Hematopoietic multipotent progenitor cell treated with erythropoietin and hydrocortisone succinate and interleukin-3 and kit ligand, for 15 days (in vitro differentiated cells): ENCODE measurements at places on chromosomes 5 and 9.

GRCh38 chr5:168984135-168984675, 316.7 kb downstream of the SLIT3 start:
- DNase-seq: no peak

DNA sequence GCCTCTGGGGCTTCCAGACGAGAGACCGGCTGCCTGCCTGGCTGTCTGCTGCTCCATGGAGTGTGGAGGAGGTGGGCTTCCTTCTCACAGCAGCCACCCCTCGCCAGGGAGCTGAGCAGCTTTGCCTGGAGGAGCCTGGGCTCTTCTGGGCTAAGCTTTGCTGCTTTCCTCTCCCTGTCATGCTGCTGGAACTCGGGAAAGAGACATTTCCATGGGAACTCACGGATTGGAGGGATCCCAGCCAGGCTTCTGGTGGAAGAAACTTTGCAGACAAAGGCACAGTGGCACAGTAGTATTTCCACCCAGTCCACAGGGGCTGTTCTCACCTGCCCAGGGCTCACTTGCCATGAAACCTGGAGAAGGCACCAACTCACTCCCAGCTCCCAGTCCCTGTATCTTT, 5.6 kb upstream of the NTNG2 start:
- no peak for DNase-seq

GRCh38 chr9:125558453-125559092, 148.4 kb downstream of the MAPKAP1 start:
- DNase-seq: peak; percentile 60

- no peak for DNase-seq
Observed at GRCh38 chr9:81694541-81694940, 5.2 kb upstream of the TLE1 start.

- no peak for DNase-seq
Observed at GRCh38 chr5:95863383-95863757, 40.8 kb upstream of the GLRX start.

DNA sequence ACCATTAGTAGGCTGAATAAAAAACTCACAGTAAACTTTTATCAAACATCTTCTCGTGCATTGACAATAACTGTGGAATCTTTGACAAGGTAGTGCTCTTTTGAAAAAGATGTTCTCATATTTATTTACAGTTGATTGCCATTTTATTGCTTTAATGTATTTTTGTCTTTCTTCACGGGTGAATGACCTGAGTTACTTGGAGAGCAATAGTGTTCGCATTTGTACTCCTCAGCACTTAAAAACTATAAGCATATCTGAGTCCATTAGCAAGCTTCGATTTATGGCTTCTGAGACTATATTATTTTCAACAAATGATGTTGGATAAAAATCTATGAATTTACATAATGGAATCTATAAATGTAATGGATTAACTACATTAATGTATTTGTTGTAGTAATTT, 1012.3 kb downstream of the CDH9 start:
- DNase-seq: no peak

DNA sequence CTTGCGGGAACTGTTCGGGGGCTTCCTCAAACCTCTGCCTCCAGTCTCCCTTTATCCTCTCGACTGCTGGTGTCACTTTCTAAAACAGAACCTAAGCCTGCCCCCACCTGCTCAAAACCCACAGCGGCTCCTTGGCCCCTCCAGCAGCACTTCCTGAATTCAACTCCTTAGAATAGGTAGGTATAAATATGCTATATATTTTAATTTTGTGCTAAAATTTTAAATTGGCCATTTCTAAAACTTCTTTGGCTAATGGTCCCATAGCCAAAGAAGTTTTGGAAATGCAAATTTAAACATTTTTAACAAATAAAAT, 71.8 kb upstream of the TBC1D2 start:
- no peak for DNase-seq

- no peak for DNase-seq
Observed at GRCh38 chr5:60092671-60093422, 199.3 kb upstream of the PDE4D start.

DNA sequence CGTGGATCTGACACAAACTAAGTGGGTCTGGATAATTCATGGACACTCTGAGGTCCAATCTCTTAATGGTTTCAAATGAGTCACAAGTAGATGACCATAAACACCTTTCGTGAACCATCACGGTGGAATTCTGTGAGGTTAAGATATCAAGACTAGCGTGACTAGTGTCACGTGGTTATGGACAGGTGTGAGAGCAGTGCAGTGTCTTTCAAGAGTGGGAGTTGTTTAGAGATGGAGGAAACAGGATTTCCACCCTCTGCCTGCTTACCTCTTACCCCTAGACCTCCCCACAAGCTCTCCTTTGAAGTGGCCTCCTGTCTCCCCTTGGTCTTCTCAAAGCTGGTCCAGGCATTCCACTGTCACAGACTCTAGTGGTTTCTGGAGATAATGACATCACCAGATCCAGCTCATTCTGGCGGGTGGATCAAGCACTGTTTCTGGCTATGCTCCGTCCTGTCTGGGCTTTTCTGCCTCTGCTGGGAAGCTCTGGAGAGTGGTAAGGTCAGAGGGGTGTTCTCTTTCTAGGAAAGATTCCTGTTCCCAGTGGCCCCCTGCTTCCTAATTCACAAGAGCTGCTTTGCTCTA, 20.0 kb upstream of the ZNF782 start:
- DNase-seq: no peak

GRCh38 chr9:76725011-76725546, 39.2 kb upstream of the PCA3 start:
- no peak for DNase-seq

- no peak for DNase-seq
Observed at GRCh38 chr9:107768224-107768623, 278.7 kb upstream of the KLF4 start.

DNA sequence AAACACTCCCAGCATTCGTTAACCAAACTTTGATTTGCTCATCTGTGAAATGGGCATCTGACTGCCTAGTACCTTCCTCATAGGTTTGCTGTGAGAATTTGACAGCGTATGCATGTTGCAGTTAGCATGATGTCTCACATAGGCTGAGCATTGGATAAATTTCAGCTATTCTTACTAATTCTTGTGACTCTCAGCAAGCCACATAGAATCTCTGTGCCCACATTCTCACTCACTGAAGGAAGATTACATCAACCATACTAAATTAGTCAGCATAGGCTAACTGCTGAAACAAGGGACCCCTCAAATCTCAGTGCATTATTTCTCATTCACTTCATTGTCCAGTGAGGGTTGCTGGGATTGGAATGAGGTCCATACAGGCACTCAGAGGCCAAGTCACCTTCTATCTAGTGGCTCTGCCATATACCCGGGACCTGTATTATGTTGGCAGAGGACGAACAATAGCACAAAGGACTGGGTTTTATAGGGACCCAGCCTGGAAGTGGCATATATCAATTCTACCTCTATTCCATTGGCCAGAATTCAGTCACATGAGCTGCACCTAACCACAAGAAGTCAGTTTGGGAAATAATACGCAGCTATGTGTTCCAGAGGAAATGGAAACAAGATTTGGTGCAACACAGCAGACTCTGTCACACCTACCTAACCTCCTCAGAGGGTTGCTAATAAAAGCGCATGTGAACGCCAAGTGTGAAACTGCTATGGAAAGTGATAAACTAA, 4.2 kb upstream of the PTGER4 start:
- no peak for DNase-seq

GRCh38 chr5:79399046-79399445, 114.9 kb downstream of the HOMER1 start:
- DNase-seq: no peak

GRCh38 chr9:70285246-70285645, 26.5 kb downstream of the SMC5 start:
- DNase-seq: no peak

- DNase-seq: no peak
Observed at GRCh38 chr9:87547671-87548081, 50.0 kb downstream of the DAPK1 start.

GRCh38 chr9:91001146-91001611, 199.6 kb downstream of the SYK start:
- no peak for DNase-seq

DNA sequence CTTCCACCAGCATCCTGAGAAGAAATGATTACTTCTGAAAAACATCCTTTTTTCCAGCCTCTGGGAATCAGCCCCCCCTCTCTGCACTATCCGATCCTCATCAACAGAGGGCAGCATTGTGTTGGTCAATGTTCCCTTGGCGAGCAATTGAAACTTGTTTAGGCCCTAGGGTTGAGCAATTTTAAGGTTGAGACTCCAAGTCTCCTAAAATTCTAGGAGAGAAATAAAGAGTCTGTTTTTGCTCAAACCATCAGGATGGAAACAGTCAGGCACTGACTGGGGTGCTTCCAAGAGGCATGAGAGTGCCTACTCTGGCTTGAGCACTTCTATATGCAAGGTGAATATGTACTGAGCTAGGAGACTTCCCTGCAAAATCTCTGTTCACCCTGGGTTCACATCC, 12.4 kb upstream of the CYFIP2 start:
- DNase-seq: peak; percentile 11

GRCh38 chr9:107713470-107713869, 223.9 kb upstream of the KLF4 start:
- no peak for DNase-seq

GRCh38 chr9:68970151-68970550, 43.8 kb downstream of the PRKACG start:
- peak; percentile 47 for DNase-seq

- DNase-seq: peak; percentile 39
Observed at GRCh38 chr5:143248822-143249579, 154.5 kb downstream of the NR3C1 start.

GRCh38 chr5:172160506-172160905, 27.5 kb downstream of the STK10 start:
- no peak for DNase-seq

GRCh38 chr5:96318569-96319110, 114.4 kb downstream of the PCSK1 start:
- no peak for DNase-seq

DNA sequence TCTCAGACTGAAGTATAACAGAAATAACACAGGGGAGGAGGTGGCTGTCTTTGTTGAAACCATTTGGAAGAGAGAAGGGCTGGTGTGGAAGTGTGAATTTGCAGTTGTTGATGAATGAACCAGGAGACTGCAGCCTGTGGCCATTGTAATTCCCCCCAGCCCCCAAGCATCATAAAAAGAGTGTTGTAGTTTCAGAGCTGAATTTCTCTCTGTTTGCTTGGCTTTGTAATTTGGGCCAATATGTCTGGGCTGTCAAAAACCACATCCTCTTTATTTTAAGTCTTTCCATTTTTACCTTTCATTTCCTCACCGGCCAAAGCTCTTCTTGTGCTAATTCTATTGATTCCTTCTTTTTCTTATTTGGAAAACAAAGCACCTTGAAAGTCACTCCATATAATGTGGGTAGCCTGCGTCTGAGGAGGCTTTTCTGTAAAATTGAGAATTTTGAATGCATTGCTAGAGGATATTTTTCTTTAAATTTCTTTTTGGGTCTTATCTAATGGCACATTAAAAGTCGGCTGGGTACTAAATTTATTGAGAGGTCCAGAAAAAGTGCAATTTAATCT, 383.3 kb downstream of the OSTF1 start:
- no peak for DNase-seq

DNA sequence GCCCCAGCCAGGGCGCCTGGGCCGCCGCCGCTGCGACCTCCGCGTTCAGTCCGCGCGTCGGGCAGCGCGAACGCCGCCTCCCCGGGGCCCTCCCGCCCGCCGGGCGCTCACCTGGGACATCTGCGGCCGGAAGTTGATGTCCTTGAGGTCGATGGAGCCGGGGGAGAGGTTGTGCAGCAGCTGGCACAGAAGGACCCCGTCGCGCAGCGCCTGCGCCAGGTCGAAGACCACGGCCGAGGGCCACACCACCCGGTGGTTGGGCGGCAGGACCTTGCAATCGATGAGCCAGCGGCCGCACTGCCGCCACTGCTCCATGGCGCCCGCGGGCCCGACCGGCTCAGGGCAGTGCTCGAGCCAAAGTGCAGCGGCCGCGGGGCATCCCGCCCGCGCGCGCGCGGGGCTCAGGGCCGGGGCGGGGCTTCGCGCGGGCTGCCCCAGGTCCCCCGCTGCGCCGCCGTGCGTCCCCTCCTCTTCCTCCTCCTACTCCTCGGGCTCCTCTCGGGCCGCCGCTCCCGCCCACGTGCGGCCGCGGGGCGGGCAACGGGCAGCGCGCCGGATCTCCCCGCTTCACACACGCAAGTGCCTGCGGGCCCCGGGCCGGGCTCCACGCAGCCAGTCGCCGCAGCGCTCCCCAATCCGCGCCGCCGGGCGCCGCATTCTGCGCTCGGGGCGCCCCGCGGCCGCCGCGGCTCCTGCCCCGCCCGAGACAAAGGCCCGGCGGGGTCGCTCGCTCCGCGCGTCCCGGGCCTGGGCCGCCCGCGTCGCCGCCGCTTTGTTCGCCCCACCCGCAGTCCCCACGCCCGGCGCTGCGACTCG, at the start of gene VAV2:
Gene VAV2 (minus strand): TSS at position 361 of the 816 bp plus-strand sequence. CDS start 46 bp downstream, at position 315.
- DNase-seq: no peak

DNA sequence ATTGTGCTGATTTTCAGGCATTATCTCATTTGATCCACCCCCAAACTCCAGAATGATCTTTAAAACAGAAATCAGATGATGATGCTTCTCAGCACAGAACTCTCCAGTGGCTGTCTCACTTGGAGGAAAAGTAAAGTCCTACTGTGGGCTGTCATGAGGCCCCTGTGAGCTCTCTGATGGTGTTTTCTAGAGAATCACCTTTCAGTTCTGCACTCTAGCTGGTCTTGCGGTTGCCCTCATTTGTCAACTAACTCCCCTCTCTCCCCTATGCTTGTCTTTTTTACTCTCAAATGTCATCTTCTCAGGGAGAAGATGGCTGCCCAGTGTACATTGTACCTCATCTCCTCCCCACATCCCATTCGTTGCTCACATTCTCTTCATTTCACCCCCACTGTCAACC, 295.8 kb downstream of the MLLT3 start:
- no peak for DNase-seq

DNA sequence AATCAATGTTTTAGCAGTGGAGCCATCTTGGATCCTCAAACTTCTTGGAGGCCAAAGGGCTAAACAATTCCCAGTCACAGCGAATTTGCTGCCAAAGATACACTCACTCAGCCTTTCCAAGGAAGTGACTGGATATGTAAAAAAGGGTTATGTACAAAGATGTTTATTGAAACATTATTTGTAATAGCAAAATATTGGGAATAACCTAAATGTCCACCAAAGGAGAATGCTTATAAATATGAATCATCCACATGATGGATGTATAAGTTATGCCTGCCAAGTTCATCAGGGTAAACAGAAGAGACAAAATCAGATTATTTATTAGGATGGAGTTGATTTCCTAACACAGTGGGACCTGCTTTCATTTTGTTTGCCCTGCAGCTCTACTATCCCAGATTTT, 145.2 kb upstream of the ABCA1 start:
- no peak for DNase-seq

- no peak for DNase-seq
Observed at GRCh38 chr9:96484521-96484931, 34.6 kb downstream of the HABP4 start.

GRCh38 chr5:139181322-139181730, 16.8 kb downstream of the SIL1 start:
- no peak for DNase-seq

- DNase-seq: no peak
Observed at GRCh38 chr9:113930390-113930783, 54.3 kb downstream of the ZNF618 start.
